ENCODE measurements at places on chromosomes 6 and 20. TPM values are rescaled to one million over a fixed set of nuclear protein-coding genes. Genes with fewer than 3 reads are reported as not detected.

EEF1A2 gene
- 3.4 TPM for total RNA-seq

CTCFL gene
- total RNA-seq: not detected

MLN gene
- total RNA-seq: not detected

KHDC1 gene
- 3.3 TPM for total RNA-seq

ADTRP gene
- total RNA-seq: 3.3 TPM

- DNase-seq: no peak
These were observed 163.8 kb downstream of the TMEM200A start for GRCh38 chr6:130529569-130530149.

- H3K27me3 ChIP-seq: no peaks in the 10 kb centered on the region
- H3K27ac ChIP-seq: no peak overlapping the region
- no peaks in the 10 kb centered on the region for H3K36me3 ChIP-seq
- H3K4me3 ChIP-seq: no peak overlapping the region
- no peak for DNase-seq
- H3K4me1 ChIP-seq: peaks cover 10% of the 10 kb centered on the region
These were observed 20.4 kb downstream of the FGD2 start for GRCh38 chr6:37025621-37026466.

GRCh38 chr20:59708326-59708725 lies 104.0 kb downstream of the PHACTR3 start:
- H3K36me3 ChIP-seq: no peaks in the 10 kb centered on the region
- no peak overlapping the region for H3K27ac ChIP-seq
- H3K4me3 ChIP-seq: no peak overlapping the region
- H3K4me1 ChIP-seq: no peaks in the 10 kb centered on the region

- no peak for DNase-seq
- no peak overlapping the region for H3K27ac ChIP-seq
- H3K4me1 ChIP-seq: peaks cover 8% of the 10 kb centered on the region
- H3K36me3 ChIP-seq: no peaks in the 10 kb centered on the region
- H3K27me3 ChIP-seq: no peaks in the 10 kb centered on the region
These were observed 49.9 kb upstream of the ADGRF1 start for GRCh38 chr6:47091886-47092668.

- no peak overlapping the region for H3K27ac ChIP-seq
- peaks cover 35% of the 10 kb centered on the region for H3K4me1 ChIP-seq
- H3K36me3 ChIP-seq: no peaks in the 10 kb centered on the region
- H3K4me3 ChIP-seq: no peak overlapping the region
- peak; percentile 40 for DNase-seq
These were observed 129.5 kb upstream of the GGTLC1 start for GRCh38 chr20:24118034-24118433.

- H3K36me3 ChIP-seq: no peaks in the 10 kb centered on the region
- DNase-seq: no peak
- no peaks in the 10 kb centered on the region for H3K27me3 ChIP-seq
- no peaks in the 10 kb centered on the region for H3K4me1 ChIP-seq
- H3K27ac ChIP-seq: no peak overlapping the region
- no peak overlapping the region for H3K4me3 ChIP-seq
These were observed 83.9 kb downstream of the DLL1 start for GRCh38 chr6:170206851-170207431.

DNA sequence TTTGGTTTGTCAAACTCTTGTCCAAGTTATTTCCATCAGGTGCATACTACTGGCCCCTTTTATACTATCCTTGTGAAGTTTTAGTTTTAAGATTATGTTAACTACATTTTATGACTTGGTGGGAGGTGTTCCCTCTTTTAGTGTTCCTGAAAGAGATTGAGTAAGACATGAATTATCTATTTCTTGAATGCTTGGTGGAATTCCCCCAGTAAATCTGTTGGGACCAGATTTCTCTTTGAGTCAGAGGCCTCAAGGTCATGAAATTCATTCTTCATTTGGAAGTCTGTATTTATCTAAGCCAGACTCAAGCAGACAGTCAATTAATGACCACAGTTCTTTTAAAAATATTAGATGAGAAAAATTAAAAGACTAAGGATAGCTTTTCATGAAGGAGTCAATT lies 81.3 kb downstream of the MOXD1 start:
- peaks cover 3% of the 10 kb centered on the region for H3K27me3 ChIP-seq
- H3K36me3 ChIP-seq: no peaks in the 10 kb centered on the region
- no peaks in the 10 kb centered on the region for H3K4me1 ChIP-seq
- H3K4me3 ChIP-seq: no peak overlapping the region
- no peak overlapping the region for H3K27ac ChIP-seq

DNA sequence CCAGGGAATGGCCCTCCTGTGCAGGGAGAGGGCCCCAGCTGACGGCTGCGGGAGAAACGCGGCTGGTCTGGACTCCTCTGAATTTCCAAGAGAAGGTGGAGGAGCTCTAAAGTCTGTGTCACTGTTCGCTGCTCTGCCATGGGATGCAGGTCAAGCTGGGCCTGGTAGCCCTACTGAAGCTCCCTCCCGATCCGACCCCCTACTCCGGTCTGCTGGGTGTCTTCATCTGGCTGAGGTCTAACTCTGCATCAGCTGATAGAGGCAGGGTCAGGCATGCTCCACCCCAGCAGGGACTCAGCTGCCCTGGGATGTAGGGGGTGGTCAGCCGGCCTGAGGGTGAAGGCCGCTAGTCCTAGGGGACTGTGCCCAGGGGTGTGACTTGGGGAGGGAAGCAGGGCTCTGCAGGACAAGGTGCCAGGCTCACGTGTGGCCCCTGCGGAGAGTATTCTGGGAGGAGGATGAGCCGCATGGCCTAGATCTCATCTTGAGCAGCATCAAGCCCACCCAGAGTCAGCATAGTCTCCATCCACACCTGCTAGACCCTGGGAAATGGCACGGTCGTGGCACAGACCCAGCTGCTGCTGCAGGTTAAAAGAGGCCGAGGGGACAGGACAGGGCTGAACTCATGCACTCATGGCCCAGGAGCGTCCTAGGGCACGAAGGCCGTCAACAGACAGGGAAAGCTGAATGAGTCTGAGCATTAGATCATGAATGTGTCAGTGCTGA lies 1.4 kb downstream of the CST3 start:
- peak overlapping the region; percentile 83 for H3K4me3 ChIP-seq
- DNase-seq: no peak
- peaks cover 12% of the 10 kb centered on the region for H3K4me1 ChIP-seq
- peaks cover 15% of the 10 kb centered on the region for H3K36me3 ChIP-seq
- H3K27ac ChIP-seq: peak overlapping the region; percentile 92
- no peaks in the 10 kb centered on the region for H3K27me3 ChIP-seq

- DNase-seq: peak; percentile 70
- no peaks in the 10 kb centered on the region for H3K27me3 ChIP-seq
- no peaks in the 10 kb centered on the region for H3K36me3 ChIP-seq
- H3K27ac ChIP-seq: no peak overlapping the region
- H3K4me3 ChIP-seq: no peak overlapping the region
These were observed 73.4 kb upstream of the FBXO30 start for GRCh38 chr6:145887969-145888368.

All from endothelial cell of umbilical vein (primary cell).